ENCODE measurements at places on chromosomes 3 and 15. TPM values are rescaled to one million over a fixed set of nuclear protein-coding genes. Genes with fewer than 3 reads are reported as not detected.
A peak's percentile ranks its signal among the peaks of the same experiment; 100 is the strongest.

CPNE9 gene
- not detected for total RNA-seq

- peak; percentile 14 for DNase-seq
- peaks cover 20% of the 10 kb centered on the region for H3K4me1 ChIP-seq
- H3K4me3 ChIP-seq, result no peak overlapping the region
- H3K36me3 ChIP-seq, result no peaks in the 10 kb centered on the region
These were observed 29.0 kb downstream of the TTBK2 start for GRCh38 chr15:42891569-42891968.

IFT57 gene
- 23.4 TPM for total RNA-seq

DNA sequence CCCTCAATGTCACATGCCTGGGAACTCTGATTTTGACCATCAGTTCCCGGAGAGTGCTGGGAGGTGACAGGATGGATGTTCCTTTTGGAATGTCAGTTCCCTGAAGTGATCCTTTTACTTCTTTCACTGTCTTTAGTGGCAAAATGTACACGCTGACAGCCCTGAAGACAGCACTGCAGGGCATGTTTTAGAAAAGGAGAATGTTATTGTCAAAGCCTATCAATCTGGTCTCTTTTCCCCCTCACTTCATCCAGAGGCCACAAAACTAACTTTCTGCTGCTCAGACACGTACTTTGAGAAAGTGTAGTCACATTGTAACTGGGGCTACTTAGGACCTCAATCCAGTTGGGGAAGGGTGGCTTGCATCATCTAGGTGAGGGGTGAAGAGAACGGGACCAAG, 14.0 kb upstream of the NEO1 start:
- no peaks in the 10 kb centered on the region for H3K36me3 ChIP-seq
- no peaks in the 10 kb centered on the region for H3K4me1 ChIP-seq
- no peak overlapping the region for H3K4me3 ChIP-seq
- DNase-seq, result no peak

KLHL6 gene
- 14.8 TPM for total RNA-seq

DNA sequence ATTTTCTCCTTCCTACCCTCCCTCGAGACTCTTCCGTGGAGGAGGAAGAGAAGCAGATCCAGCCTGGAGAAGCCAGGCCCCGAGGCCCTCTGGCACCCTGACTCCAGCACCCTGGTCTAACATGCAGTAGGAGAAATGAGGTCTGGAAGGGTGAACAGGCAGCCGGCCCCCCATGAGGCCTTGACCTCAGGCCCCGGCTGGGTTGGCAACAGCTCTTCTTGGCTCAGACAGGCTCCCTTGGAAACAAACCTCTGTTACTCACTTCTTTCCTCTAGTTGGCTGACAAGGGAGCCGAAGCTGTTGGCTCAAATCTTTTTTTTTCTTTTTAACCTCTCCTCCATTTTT, 73.4 kb downstream of the CPN2 start:
- DNase-seq, result peak; percentile 62
- peaks cover 18% of the 10 kb centered on the region for H3K4me1 ChIP-seq
- H3K27ac ChIP-seq, result no peak overlapping the region
- no peaks in the 10 kb centered on the region for H3K36me3 ChIP-seq
- H3K4me3 ChIP-seq, result no peak overlapping the region

DNA sequence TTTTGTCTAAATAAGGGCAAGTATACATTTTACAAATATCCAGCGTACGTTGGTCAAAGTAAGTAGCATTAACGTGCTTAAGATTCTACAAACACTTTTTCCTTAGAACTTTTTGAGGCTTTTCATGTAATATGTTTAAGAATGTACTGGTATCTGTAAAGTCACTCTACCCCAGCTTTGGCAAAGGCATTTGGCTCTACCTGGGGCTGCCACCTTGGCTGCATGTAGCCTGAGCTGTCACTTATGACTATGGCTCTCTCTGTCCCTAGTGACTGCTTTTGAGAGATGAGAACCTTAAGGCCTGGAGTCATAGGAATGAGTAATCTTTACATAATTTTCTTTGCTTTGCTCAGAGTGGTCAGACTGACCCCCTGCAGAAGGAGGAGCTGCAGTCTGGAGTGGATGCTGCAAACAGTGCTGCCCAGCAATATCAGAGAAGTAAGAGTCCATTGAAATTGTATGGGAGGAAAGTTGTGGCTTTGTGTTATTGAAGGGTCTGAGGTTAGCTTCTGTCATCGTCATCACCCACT, 61.2 kb downstream of the IQGAP1 start:
- no peak overlapping the region for H3K27ac ChIP-seq
- H3K36me3 ChIP-seq, result peaks cover 46% of the 10 kb centered on the region
- no peaks in the 10 kb centered on the region for H3K27me3 ChIP-seq
- no peak overlapping the region for H3K4me3 ChIP-seq

MST1 gene
- total RNA-seq, result 6.1 TPM

GRCh38 chr3:184651904-184652303, 60.0 kb downstream of the MAGEF1 start:
- H3K27me3 ChIP-seq, result no peaks in the 10 kb centered on the region
- DNase-seq, result no peak
- no peak overlapping the region for H3K4me3 ChIP-seq
- H3K36me3 ChIP-seq, result no peaks in the 10 kb centered on the region
- H3K27ac ChIP-seq, result no peak overlapping the region
- no peaks in the 10 kb centered on the region for H3K4me1 ChIP-seq

DNA sequence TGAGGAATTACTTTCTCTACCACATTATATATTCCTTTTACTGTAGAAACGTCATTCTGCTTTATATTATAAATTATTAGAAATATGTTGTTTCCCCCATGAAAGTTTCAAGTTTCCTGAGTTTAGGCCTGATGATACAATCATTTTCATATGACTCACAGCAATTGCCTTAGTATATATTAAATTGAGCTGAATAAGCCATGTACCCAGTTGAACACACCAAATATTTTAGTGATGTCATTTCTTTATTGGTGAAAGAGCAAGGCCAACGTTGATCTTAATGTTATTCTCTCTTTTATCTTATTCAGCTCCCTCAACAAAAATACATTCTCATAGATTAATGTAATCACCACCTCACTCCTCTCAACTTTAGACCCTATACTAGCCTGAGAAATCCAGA, 30.8 kb downstream of the B3GNT5 start:
- H3K36me3 ChIP-seq, result no peaks in the 10 kb centered on the region
- no peak for DNase-seq
- H3K27ac ChIP-seq, result peak overlapping the region; percentile 91
- H3K4me3 ChIP-seq, result no peak overlapping the region
- H3K27me3 ChIP-seq, result no peaks in the 10 kb centered on the region
- peaks cover 30% of the 10 kb centered on the region for H3K4me1 ChIP-seq

- no peak overlapping the region for H3K4me3 ChIP-seq
- no peaks in the 10 kb centered on the region for H3K4me1 ChIP-seq
- H3K27ac ChIP-seq, result no peak overlapping the region
These were observed 371.2 kb upstream of the RARB start for GRCh38 chr3:25056803-25057351.

ISG20 gene
- total RNA-seq, result 5.4 TPM

AGBL1 gene
- not detected for total RNA-seq

DNA sequence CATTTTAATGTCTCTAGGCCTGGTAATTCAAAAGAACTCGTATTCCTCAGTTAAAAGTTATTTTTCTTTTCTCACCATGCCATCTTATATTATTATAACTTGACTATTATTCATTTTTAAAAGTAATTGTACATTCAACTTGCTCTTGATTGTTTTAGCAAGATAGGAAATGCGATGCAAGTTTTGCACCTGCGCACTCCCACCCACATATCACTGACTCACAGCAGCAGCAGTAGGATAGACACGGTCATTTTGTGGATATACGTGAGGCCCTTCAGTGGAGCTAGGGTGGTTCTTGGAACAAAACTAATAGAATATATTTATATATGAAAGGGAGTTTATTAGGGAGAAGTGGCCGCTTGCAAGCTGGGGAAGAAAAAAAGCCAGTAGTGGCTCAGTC, 95.5 kb upstream of the UBE3A start:
- no peak overlapping the region for H3K27ac ChIP-seq
- no peak overlapping the region for H3K4me3 ChIP-seq
- H3K27me3 ChIP-seq, result no peaks in the 10 kb centered on the region
- no peak for DNase-seq
- no peaks in the 10 kb centered on the region for H3K4me1 ChIP-seq

Measured in endothelial cell of umbilical vein (primary cell).